ENCODE measurements at places on chromosomes 12 and 14. TPM values are rescaled to one million over a fixed set of nuclear protein-coding genes. Genes with fewer than 3 reads are reported as not detected.

DNA sequence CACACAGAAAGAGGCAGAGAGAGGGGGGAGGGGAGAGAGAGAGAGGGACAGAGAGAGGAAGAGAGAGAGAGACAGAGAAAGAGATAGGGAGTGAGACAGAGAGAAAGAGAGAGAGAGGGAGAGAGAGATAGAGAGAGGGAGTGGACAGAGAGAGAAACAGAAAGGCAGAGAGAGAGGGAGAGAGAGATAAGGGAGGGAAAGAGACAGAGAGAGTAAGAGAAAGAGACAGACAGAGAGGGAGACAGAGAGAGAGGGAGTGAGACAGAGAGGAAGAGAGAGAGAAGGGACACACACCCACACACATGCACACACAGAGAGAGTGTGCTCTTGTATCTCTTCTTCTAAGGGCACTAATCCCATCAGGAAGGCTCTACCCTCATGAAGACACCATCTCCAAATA is 103.2 kb upstream of the ESRRB start:
- DNase-seq: no peak
- no peak overlapping the region for H3K4me3 ChIP-seq
- H3K27ac ChIP-seq: no peak overlapping the region
- no peaks in the 10 kb centered on the region for H3K4me1 ChIP-seq
- H3K27me3 ChIP-seq: no peaks in the 10 kb centered on the region
- no peaks in the 10 kb centered on the region for H3K36me3 ChIP-seq

The CRIP2 gene
- total RNA-seq: 283 TPM

GRCh38 chr14:51938821-51939220 is 50.5 kb upstream of the RTRAF start:
- no peak overlapping the region for H3K4me3 ChIP-seq
- peaks cover 4% of the 10 kb centered on the region for H3K4me1 ChIP-seq
- H3K36me3 ChIP-seq: no peaks in the 10 kb centered on the region
- no peaks in the 10 kb centered on the region for H3K27me3 ChIP-seq
- no peak for DNase-seq

GRCh38 chr14:68366656-68367055 is 426.2 kb downstream of the ZFP36L1 start:
- DNase-seq: no peak
- H3K4me1 ChIP-seq: peaks cover 46% of the 10 kb centered on the region
- H3K4me3 ChIP-seq: no peak overlapping the region
- H3K27ac ChIP-seq: no peak overlapping the region
- H3K27me3 ChIP-seq: no peaks in the 10 kb centered on the region

DNA sequence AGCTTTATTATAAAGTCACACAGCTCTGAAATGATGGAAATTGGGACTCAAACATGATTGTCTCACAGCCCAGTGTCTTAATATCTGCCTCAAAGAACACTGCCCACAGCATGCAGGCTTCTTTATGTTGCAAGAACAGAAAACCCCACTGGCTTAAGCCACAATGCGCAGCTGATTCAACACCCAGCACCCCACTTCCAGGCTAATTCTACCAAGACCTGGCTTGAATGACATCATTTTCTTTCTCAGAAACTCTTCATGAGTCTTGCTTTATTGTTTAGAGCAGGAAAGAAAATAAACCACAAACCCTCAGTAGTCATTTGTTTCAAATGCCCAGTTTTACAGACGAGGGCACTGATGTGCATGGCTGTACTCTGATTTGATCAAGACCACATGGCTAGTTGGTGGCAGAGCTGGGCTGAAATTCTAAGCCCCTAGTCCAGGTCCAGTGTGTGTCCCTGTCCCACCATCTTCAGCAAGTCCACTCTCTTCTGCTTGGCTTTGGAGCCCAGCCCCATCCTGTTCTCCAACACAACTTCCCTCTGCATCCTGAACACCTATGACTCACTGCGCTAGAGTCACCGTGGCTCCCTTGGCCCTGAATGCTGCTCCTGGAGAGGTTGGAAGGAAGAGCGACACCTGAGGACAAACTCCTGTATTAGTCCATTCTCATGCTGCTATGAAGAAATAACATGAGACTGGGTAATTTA is 50.3 kb upstream of the SRSF5 start:
- peaks cover 71% of the 10 kb centered on the region for H3K4me1 ChIP-seq
- no peak for DNase-seq
- H3K27me3 ChIP-seq: no peaks in the 10 kb centered on the region

DNA sequence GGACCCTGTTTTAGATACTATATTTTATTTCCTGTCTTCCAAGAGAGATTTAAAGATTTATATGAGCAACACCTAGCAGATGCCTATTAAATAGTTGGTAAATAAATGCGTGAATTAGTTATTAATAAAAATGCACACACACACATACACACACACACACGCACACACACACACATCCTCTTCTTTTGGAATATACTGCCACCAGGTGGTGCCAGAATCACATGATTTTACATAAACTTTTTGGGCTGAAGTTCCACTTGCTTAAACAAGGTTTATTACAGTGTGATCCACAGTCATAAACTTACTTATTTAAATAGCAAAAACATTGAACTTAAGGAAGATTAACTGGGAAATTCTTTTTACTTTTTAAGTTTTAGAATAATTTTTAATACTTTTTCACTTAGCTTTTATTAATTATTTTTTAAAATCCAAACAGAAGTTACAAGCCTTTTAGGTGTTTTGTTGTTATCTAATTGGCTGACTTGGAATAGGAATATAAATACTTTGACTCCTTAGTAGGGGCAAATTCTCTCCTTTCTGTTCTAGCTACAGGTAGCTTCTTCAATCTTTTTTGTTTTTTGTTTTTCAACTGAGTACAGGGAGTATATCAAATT is 17.5 kb downstream of the RAD51B start:
- H3K36me3 ChIP-seq: no peaks in the 10 kb centered on the region
- no peaks in the 10 kb centered on the region for H3K4me1 ChIP-seq
- no peak overlapping the region for H3K4me3 ChIP-seq
- H3K27me3 ChIP-seq: no peaks in the 10 kb centered on the region
- H3K27ac ChIP-seq: no peak overlapping the region
- DNase-seq: no peak

GRCh38 chr14:34983148-34983760 is 462 bp downstream of the SRP54 start:
- H3K4me3 ChIP-seq: peak overlapping the region; percentile 93
- H3K27me3 ChIP-seq: no peaks in the 10 kb centered on the region
- no peak for DNase-seq

The TMEM263 gene
- total RNA-seq: 39.9 TPM

DNA sequence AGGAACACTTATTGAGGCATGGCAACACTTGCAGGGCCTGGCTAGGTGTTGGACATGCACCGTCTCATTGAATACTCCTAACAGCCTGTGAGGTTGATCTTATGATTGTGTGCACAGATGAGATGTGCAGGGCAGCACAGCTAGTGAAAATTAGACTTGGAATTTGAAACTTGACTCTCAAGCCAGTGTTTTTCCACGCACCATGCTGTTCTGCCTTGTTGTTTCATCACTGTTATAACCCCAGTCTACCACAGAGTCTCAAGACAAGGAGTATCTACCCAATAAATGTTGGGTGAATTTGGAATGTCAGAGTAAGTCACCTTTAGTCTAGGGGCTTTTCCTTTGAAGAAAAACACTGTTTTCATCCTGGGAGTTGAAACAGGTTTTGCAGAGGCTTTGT is 55.8 kb upstream of the LRIG3 start:
- no peaks in the 10 kb centered on the region for H3K36me3 ChIP-seq
- H3K27ac ChIP-seq: no peak overlapping the region
- DNase-seq: no peak
- H3K27me3 ChIP-seq: no peaks in the 10 kb centered on the region
- H3K4me1 ChIP-seq: no peaks in the 10 kb centered on the region
- no peak overlapping the region for H3K4me3 ChIP-seq

DNA sequence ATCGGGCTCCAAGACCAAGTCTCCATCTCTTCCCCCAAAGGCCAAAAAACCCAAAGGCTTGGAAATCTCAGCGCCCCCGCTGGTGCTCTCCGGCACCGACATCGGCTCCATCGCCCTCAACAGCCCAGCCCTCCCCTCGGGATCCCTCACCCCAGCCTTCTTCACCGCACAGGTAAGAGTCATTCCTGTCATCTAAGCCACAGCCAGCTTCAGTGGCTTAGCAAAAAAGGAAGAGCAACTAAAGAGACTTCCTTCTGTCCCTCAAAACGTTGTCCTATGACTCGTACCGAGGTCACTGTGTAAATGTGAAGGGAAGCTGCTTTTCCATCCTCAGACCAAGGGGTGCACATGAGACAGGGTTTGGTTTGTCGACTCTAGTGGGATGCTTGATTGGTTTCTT is 53.4 kb downstream of the ELK3 start:
- H3K27ac ChIP-seq: peak overlapping the region; percentile 79
- no peaks in the 10 kb centered on the region for H3K27me3 ChIP-seq
- H3K36me3 ChIP-seq: peaks cover 49% of the 10 kb centered on the region
- no peak for DNase-seq

GRCh38 chr14:104680806-104681688 is 8.4 kb upstream of the INF2 start:
- H3K4me1 ChIP-seq: peaks cover 59% of the 10 kb centered on the region
- H3K4me3 ChIP-seq: peak overlapping the region; percentile 14
- no peaks in the 10 kb centered on the region for H3K36me3 ChIP-seq
- no peak for DNase-seq
- peak overlapping the region; percentile 90 for H3K27ac ChIP-seq

DNA sequence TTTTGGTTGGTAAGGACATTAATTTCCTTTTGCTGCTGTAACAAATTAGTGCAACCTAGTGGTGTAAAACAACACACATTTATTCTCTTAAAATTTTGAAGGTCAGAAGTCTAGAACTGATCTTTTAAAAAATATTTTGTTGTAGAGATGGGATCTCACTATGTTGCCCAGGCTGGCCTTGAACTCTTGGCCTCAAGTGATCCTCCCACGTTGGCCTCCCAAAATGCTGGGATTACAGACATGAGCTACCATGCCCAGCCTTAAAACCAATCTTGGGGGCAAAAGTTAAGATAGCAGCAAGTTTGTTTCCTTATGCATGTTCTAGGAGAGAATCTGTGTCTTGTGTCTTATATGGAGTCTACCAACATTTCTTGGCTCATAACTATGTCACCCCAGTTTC is 55.8 kb downstream of the MIA2 start:
- H3K4me1 ChIP-seq: no peaks in the 10 kb centered on the region
- H3K36me3 ChIP-seq: peaks cover 41% of the 10 kb centered on the region
- no peaks in the 10 kb centered on the region for H3K27me3 ChIP-seq
- no peak for DNase-seq

The NABP2 gene
- 36.4 TPM for total RNA-seq

DNA sequence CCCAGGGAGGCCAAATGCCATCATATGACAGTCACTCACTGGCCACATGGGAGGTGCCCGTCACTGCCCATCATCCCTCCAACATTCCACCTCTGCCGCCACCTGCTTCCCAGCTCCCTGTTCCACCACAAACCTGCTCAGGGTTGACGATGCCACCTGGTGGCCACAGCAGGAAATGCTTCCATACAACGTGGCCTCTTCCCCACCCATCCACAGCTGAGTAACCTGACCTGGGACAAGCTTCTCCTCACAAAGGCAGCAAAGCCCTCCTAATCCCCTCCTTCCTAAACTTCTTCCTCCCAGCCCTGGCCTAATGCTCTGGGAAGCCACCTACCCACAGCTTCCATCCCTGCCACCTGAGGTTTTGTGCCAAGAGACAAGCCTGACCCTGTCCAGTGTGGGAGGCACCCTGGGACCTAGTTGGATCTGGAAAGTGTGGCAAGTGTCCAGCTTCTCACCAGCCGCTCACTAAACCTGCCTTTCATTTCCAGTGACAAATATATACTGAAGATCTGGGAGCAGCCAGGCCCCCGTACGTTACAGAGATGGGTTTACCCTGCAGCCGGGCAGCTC is 4.3 kb downstream of the DEGS2 start:
- no peak for DNase-seq
- no peak overlapping the region for H3K4me3 ChIP-seq
- H3K27ac ChIP-seq: no peak overlapping the region
- H3K27me3 ChIP-seq: peaks cover 2% of the 10 kb centered on the region
- peaks cover 15% of the 10 kb centered on the region for H3K4me1 ChIP-seq

- H3K27ac ChIP-seq: no peak overlapping the region
- H3K27me3 ChIP-seq: no peaks in the 10 kb centered on the region
- H3K4me1 ChIP-seq: peaks cover 5% of the 10 kb centered on the region
Measured at GRCh38 chr12:119661882-119662281, 6.1 kb upstream of the PRKAB1 start.

GRCh38 chr12:1885599-1886245 is 32.7 kb downstream of the CACNA2D4 start:
- peak; percentile 64 for DNase-seq
- H3K4me1 ChIP-seq: no peaks in the 10 kb centered on the region
- no peaks in the 10 kb centered on the region for H3K27me3 ChIP-seq
- H3K36me3 ChIP-seq: no peaks in the 10 kb centered on the region

The JPH4 gene
- 0.83 TPM for total RNA-seq

The PROX2 gene
- total RNA-seq: not detected

GRCh38 chr14:42626986-42627385 is 1020.3 kb downstream of the LRFN5 start:
- no peak overlapping the region for H3K27ac ChIP-seq
- no peaks in the 10 kb centered on the region for H3K27me3 ChIP-seq
- no peak for DNase-seq
- H3K36me3 ChIP-seq: no peaks in the 10 kb centered on the region
- H3K4me1 ChIP-seq: no peaks in the 10 kb centered on the region

DNA sequence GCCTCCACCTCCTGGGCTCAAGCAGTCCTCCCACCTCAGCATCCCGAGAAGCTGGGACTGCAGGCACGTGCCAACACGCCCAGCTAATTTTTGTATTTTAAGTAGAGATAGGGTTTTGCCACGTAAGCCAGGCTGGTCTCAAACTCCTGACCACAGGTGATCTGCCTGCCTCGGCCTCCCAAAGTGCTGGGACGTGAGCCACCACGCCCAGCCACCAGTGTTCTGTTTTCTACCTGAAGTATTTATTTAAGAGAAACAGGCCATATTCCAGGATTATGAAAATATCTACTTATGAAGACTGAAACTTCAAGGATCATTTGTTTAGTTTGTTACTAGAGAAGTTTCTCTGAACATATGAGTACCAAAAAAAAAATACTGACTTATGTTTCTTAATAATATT is 10.3 kb downstream of the GTF2H3 start:
- H3K36me3 ChIP-seq: peaks cover 84% of the 10 kb centered on the region
- H3K27me3 ChIP-seq: no peaks in the 10 kb centered on the region
